COR-L47 (cell line): ENCODE measurements at places on chromosomes 3 and 15.

DNA sequence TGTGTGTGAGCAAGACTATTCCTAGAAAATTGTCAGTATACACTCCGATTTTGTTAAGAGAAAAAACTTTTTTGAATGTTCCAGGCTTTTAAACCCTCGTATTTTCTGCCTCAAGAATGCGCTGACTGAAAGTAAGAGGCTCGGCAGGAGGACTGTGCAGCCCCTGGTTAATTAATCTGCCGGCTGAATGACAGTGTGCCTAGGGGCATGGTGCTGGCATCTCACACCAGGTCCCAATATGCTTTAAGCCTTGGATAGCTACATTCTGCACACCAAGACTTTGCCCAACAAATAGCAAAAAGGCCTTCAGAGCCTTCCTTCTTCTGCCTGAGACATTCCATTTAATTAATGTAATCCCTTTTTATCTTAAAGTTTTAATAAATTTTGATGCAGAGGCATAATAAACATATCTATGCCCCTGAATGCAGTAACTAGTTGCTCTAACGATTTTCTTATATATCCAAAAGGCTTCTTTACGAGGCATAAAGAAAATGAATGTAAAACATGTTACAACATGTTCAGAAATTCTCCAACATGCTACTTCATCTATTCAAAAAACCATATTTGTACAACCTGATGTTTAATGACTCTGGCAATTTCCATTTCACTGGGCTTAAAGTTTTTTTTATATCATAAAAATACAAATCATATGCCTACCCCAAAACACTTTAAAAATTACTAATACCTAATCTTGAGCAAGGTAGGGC lies 37.9 kb downstream of the DPH6 start:
- DNase-seq, result no peak

GRCh38 chr15:20643024-20643770 lies 101.6 kb upstream of the GOLGA6L6 start:
- no peak for DNase-seq

DNA sequence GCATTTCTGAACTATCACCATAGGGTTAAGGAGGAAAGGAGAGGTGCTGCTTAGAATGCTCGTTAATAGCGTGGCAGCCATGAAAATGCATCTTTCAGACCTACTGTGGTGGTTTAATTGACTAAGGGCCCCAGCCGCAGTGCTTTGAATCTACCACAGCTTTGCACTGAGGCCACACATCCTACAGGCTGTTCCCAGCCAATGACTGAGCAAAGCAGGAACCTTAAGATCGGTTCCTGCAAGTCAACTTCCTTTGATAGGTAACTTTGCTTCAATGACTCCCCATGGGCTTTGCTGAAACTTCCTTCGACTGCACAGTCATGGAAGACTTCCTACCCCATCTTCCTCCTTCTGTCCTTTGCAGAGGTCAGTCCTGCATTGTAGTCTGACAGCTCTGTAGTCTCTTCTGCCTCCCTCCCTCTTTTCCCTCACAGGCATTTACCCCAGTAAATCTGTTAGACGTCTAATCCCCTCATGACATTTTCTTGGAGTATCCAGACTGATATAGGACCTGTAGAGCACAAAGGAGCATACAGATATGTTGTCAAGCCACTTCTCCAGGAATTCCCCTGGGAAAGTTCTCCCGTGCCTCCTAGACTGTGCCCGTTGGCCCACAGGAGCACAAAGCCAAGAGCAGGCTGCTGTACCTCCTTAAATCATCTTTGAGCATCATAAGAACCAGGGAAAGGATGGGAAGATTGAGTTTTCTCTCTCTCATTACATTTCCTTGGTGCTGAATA lies 2.6 kb upstream of the BCL2A1 start:
- DNase-seq, result no peak

DNA sequence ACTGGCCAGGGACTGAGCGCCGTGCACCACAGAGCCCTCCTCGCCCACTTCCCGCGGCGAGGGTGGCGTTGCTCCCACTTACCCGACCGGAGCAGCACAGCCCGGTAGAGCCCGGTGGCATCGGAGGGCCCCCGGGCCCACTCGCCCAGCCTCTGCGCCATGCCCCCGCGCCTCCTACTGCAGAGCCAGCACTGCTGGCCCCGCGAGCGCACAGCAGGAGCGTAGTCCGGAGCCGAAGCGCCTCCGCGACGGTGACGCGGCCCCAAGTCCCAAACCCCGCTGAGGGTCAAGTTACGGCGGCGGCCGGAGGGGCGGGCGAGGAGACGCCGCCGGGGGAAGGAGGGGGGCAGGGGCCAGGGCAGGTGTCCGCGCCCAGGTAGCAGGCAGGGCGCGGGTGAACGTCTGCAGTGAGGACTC lies 9.6 kb upstream of the FAM107A start:
- no peak for DNase-seq

DNA sequence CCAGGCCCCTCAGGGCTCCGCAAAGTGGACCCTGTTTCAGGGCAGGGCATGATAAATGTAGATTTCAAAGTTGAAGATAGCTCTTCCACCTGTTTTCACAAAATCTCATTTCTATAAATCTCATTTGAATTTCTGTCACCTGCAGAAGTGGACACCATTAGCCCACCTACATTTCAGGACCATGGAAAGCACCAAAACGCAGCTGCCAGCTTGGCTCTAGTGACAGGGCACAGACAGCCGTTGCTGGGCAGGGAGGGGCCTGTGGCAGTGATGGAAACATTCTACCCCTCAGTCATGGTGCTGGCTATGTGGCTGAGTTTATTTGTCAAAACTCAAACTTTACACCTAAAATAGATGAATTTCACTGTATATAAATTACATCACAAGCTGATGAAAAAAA lies 40.4 kb downstream of the PRR23E start:
- DNase-seq, result no peak

DNA sequence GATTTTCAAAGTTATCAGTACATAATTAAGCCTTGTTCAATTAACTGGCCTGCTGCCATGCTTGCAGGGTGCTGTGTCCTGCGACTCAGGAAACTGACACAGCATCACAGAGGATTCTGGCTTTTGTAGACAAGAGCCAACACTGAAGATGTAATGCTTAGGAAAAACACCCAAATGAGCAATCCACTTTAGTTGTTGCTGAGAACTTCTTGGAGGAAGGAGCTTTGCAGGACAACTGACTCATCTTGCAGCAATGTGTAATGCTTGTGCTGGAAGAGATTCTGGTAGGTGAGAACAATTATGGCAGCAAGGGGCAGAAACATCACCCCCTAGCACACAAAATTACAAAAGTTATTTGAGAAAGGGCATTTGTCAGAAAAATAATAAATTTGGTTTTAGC lies 67.6 kb downstream of the NLGN1 start:
- DNase-seq, result no peak
